ENCODE measurements at places on chromosomes 5 and 9.
A peak's percentile ranks its signal among the peaks of the same experiment; 100 is the strongest.

DNA sequence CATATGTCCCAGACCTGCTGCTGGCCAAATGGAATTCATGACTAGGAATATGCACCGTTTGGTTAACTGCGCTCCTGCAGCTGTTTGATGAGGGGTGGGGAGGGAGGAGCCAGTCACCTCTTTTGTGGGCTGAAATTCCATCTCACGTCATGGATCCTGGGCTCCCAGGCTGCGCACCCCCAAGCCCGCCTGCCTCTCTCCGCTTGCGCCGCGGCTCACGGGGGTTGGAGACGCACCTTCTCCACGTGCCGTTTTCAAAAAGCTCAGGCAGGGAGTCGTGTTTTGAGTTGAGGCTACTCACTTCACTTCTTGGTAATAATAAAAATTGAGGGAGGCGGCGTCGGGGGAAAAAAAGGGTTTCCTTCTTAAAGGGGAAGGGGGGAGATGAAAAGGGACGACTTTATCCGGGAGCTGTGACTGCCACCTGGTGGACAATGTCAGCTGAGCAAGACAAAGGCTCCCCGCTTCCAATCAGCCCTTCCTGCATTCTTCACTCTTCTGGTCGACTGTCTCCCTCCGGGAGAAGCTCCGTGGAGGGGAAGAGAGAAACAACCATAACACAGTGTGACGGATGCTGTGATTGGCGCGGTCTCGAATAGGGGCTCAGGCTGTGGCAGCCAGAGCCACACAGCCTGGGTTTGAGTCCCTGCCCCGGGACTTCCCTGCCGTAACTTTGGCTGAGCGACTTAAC, 15.9 kb upstream of the C5orf47 start:
- peak; percentile 90 for DNase-seq

GRCh38 chr5:179122411-179123108, 62.4 kb downstream of the ZNF354C start:
- no peak for DNase-seq

DNA sequence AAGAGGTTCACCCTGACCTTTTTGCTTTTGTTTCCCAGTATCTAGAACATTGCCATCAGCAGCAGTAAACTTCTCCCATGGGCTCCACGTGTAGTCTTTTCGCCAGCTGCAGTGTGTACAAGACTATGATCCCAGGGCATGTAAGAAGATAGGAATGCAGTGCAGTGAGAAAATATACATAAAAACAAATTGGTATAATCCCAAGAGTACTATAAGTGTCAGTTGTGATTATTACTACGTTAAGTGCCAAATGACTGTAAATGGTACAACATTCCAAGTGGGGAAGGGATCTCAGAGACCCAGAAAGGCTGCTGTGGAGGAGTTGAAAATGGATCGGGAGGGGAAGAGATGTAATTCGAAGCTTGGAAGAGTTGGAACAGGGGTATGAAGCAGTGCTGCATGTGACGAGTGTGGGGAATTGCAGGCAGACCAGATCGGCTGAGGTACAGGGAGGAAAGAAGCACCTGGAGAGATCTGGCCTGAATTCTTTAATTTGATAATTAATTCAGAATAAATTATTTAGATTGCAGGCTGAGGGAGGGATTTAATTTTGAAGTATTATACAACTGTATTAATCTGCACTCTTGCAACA, 95.1 kb downstream of the FBXL7 start:
- no peak for DNase-seq

- no peak for DNase-seq
Measured at GRCh38 chr5:160787240-160787639, 64.8 kb downstream of the ATP10B start.

- peak; percentile 42 for DNase-seq
Measured at GRCh38 chr5:100900142-100900795, 2.8 kb downstream of the ST8SIA4 start.

- DNase-seq, result no peak
Measured at GRCh38 chr9:32584784-32585183, 11.8 kb upstream of the NDUFB6 start.

DNA sequence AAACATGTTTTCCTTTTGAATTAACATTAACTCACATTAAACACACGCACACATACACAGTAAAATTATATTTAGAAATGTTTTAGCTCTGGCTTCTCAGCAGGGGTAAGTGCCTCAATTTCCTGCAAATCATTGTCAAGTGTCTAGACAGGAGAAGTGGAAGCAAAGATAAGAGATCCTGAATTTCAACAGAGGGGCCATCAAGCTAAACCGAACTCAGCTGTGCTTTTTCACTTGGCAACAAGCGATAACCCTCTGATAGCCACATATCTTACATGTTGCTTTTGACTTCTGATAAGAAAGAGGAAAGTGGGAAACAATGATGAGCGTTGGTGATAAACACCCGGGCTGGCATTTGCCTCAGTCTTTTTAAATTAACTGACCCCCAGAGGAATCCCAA, 79.7 kb upstream of the SPDL1 start:
- no peak for DNase-seq

DNA sequence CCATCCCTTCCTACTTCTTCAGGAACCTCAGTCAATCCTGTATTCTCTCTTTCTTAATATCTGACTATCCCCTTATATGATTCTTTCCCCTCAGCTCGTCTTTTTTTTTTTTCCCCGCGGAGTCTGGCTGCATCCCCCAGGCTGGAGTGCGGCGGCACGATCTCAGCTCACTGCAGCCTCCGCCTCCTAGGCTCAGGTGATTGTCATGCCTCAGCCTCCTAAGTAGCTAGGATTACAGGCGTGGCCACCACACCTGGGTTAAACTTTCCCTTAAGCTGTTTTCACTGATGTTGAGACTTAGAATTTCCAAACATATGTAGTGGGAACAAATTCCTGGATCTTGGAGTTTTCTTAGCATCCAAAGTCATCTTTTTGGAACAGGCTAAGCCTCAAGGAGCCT, 13.3 kb upstream of the RUSC2 start:
- no peak for DNase-seq

GRCh38 chr5:7412409-7412808, 16.5 kb downstream of the ADCY2 start:
- no peak for DNase-seq

DNA sequence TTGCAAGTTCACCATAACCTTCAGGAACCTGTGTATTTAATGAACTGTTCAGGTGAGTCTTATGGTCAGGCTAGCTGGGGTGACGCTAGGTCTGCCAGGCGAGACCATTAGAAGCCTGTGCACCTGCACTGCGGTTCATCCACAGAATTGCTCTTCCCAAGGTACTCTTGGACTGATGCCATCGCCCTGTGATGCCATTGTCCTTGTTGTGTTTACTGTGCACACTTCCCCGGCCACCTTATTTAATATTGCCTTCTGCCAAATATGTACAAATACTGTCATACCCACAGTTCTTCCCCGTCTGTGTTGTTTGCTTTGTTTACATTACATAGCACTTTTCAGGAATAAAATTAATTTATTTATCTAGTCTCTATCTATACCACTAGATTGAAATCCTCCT, 66.3 kb downstream of the RCL1 start:
- no peak for DNase-seq

DNA sequence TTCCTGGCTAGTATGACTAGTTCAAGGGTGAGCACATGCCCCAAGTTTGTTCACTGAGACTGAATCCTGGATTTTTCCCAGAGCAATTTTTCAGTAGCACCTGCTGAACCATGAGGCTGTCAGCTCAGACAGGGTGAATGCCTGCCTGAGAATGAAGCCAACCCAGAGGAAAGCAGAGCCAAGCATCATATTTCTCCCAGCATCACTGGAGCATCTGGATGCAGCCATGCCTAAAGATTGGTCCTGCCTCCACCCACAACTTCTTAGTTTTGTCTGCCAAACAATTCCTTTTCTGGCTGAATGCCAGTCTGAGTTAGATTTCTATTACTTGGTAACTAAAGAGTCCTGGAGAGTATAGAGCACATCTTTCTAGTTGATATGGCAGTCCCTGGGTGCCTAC, 343.6 kb downstream of the CSNK1G3 start:
- DNase-seq, result no peak

- DNase-seq, result no peak
Measured at GRCh38 chr9:108104991-108105390, 615.4 kb upstream of the KLF4 start.

DNA sequence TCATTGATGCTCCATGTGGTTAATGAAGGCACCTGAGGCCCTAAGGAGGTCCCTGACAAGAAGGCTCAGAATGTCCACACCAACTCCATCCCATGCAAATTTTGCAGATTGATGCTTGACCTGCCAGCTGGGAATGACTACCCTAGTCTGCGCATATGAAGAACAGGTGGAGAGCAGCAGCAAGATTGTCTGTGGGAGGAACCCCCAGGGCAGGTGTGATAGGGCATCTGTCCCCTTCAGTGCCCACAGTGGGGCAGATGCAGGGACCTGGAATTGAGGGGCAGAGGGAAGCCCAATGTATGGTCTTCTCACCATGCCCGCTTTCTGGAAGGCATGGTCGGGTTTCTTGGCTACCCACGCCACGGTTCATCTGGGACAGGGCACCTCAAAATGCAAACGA, 79.6 kb downstream of the MACROH2A1 start:
- DNase-seq, result no peak

- no peak for DNase-seq
Measured at GRCh38 chr9:130710822-130711352, 17.3 kb downstream of the EXOSC2 start.

DNA sequence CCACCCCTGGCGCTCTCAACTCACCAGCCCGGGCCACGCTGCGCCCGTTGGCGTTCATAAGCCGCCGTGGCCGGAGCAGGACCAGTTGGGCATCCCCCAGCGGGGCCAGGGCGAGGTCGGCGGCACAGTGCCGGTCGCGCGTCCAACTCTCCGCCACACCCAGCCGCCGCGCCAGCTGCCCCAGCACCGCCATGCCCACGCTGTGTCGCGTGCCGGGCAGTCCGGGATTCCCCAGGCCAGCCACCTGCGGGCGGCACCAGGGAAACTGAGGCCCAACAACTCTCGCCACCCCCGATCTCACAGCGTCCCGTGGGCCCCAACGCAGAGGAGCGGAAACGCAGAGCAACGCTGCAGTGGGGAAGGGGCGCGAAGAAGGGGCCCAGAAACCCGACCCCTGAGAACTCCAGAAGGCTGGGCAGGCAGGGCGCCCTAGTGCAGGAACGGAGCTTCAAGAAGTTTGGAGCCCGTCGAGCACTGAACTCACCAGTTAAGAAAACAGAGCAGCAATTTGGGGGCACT, 453 bp downstream of the PTRH1 start:
- no peak for DNase-seq

All from putamen (tissue), 1 donor.